ENCODE measurements at places on chromosomes 4 and X. TPM values are rescaled to one million over a fixed set of nuclear protein-coding genes. Genes with fewer than 3 reads are reported as not detected.

PDCL2 gene
- total RNA-seq, result not detected

BGN gene
- total RNA-seq, result 546 TPM

TASL gene
- not detected for total RNA-seq

AGTR2 gene
- total RNA-seq, result not detected

RPS6KA6 gene
- 2.3 TPM for total RNA-seq

NHS gene
- total RNA-seq, result 4.4 TPM

DOK7 gene
- 0.20 TPM for total RNA-seq

APLN gene
- total RNA-seq, result 15.6 TPM

KCND1 gene
- total RNA-seq, result 2.8 TPM

XKRX gene
- total RNA-seq, result 0.07 TPM

STOX2 gene
- total RNA-seq, result 1.1 TPM

INPP4B gene
- total RNA-seq, result 10.6 TPM

CPLX1 gene
- total RNA-seq, result not detected

ADAMTS3 gene
- 3.8 TPM for total RNA-seq

TMPRSS11B gene
- total RNA-seq, result not detected

SRPX2 gene
- total RNA-seq, result 210 TPM

NXF2 gene
- total RNA-seq, result not detected

DCAF4L1 gene
- 0.13 TPM for total RNA-seq

CDS1 gene
- total RNA-seq, result 0.26 TPM

BMP3 gene
- 0.13 TPM for total RNA-seq

FGF5 gene
- 21.3 TPM for total RNA-seq

FAAH2 gene
- 0.07 TPM for total RNA-seq

IQCM gene
- not detected for total RNA-seq

FGA gene
- total RNA-seq, result not detected

RBMXL3 gene
- total RNA-seq, result not detected

ARHGEF6 gene
- 15.8 TPM for total RNA-seq

FAM120C gene
- total RNA-seq, result 8.3 TPM

NPY2R gene
- 27.4 TPM for total RNA-seq

HELT gene
- not detected for total RNA-seq
